NCI-H345 (cell line): ENCODE measurements at places on chromosomes 11 and 22.

GRCh38 chr11:34605481-34606325 lies 15.2 kb upstream of the EHF start:
- DNase-seq = no peak

- DNase-seq = no peak
Observed at GRCh38 chr11:45926536-45927331, 4.3 kb downstream of the LARGE2 start.

DNA sequence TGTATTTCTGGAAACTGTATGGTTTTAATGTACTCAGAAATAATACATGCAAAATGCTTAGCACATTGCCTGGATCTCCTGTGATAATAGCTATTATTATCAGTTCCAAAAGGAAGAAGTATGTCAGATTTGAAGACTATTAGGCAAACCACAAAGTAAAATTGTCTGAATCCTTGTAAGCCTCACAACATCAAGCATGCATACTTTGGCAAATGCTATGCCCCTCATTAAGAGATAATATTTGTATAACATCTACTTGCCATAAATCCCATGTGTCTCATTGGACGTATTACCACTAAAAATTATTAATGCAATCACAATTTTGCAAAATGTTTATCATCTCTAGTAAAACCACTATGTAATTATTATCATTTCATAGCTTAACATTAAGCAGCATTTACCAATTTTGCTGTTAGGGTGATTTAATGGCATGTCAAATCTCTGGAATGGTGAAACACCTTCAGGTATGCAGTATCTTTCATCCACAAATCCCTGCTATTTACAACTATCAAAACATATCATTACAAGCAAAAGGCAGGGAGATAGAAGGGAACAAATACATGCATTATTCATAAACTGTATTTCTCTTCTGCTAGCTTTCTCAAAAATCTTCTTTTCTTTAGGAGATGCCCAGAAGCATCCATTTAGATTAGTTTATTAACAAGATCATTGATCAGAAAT lies 974.6 kb upstream of the RAG2 start:
- no peak for DNase-seq

GRCh38 chr22:45892681-45893461 lies 84.1 kb downstream of the WNT7B start:
- no peak for DNase-seq

GRCh38 chr11:18352581-18352980 lies 30.2 kb downstream of the GTF2H1 start:
- DNase-seq = no peak
